ENCODE measurements at places on chromosomes 2 and 18.

GRCh38 chr2:200482194-200482593 is 27.7 kb downstream of the KCTD18 start:
- DNase-seq: no peak

DNA sequence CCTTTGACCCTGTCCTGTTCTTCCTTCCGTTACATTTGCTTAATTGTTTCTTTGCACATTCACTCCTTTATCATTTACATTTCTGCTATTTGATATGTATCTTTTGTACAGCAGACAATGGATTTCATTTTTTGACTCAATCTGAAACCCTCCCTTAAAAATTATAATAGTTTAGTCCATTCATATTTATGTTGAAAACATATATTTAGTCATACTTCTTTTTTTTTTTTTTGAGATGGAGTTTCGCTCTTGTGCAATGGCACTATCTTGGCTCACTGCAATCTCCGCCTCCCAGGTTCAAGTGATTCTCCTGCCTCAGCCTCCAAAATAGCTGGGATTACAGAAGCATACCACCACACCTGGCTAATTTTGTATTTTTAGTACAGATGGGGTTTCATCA is 95.3 kb upstream of the TGFA start:
- DNase-seq: no peak

- DNase-seq: peak; percentile 71
These were observed 864 bp downstream of the LBH start for GRCh38 chr2:30231996-30232800.

DNA sequence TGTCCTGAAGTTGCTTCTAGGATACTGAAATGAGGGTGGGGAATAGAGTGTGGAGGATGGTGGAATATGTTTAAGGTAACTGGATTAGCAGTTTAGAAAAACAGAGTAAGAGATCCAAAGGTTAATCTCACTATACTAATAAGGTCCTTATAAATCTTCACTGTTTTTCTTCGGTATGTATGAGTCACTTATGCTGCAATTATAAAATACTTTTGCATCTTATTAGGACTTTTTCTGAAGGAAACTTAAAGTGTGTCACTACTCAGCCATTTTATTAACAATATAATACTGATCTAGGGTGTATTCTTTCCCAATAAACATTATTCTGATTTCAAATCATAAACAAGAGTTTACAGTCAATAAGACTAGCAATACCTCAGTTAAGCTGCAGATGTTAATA is 182.3 kb downstream of the ZNF521 start:
- DNase-seq: no peak

- no peak for DNase-seq
These were observed 39.5 kb downstream of the TGOLN2 start for GRCh38 chr2:85288244-85288725.

- no peak for DNase-seq
These were observed 79.1 kb upstream of the ZFP36L2 start for GRCh38 chr2:43305517-43305916.

GRCh38 chr2:136424112-136424511 is 306.2 kb upstream of the CXCR4 start:
- no peak for DNase-seq

- DNase-seq: no peak
These were observed 56.5 kb upstream of the PAPOLG start for GRCh38 chr2:60699617-60700016.

DNA sequence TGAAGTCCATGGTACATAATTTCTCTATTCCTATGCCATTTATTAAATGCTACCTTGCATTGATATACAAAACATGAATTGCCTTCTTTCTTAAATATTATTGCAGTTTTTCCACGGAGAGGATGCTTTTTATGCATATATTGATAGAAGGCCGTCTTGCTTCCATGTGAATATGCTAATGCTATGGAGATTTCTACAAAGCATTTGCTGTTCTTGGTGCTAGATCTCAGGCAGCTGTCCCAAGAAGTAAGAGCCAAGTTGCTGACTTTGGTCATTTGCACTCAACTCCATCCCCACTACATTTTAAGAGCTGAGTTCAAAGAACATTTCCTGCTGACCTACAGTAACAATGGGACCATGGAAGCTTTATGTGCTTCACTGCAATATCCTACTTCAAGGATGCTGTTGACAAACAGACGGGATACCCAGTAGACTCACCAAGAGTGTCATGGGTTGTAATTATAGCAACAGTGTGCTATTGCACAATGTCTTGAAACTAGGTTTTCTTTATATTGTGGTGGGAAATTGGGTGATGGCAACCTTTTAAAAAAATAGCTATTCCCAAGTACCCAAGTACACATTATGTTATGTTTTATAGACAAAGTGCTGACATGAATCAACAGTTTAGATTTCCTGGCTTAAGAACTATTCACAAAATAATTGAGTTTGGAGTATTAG is 1172.4 kb upstream of the PIK3C3 start:
- DNase-seq: no peak

- DNase-seq: no peak
These were observed 10.4 kb downstream of the NR4A2 start for GRCh38 chr2:156322051-156322685.

DNA sequence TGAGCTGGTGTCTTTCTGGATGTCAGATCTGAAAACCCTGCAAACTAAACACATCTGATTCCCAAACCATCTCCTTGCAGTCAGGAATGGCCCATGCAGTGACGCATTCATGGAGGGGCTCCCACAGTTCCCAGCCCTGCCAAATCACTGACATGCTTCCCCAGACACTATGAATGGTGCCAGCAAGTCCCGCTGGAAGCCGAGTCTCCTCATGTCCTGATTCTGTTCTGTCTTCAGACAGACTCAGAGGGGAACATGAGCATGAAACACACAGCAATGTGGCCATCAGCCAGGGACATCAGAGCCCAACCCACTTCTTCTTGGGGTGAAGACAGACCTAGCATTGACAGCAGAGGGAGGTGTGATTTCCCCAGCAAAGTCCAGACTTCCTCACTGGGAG is 83.7 kb downstream of the TTC32 start:
- DNase-seq: no peak

DNA sequence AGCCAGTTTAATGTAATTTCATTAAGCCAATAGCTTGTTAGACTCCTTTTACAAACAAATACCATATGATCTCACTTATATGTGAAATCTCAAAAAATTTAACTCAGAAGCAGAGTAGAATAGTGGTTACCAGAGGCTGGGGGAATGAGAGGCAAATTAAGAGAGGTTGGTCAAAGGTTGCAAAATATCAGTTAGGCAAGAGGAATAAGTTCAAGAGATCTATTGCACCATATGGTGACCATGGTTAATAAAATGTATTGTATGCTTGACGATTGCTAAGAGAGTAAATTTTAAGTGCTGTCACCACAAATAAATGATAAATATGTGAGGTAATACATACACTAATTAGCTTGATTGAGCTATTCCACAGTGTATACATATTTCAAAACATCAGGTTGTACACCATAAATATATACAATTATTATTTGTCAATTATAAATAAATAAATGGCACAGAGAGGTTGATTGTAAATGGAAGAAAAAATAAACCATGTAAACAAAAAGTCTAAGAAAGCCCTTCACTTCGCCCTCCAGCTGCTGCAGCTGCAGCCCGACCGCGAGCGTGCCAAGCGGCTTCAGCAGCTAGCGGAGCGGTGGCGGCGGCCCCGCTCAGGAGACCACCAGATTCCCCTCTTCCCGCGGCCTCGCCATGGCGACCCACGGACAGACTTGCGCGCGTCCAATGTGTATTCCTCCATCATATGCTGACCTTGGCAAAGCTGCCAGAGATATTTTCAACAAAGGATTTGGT is 23.0 kb upstream of the ACTR2 start:
- no peak for DNase-seq

DNA sequence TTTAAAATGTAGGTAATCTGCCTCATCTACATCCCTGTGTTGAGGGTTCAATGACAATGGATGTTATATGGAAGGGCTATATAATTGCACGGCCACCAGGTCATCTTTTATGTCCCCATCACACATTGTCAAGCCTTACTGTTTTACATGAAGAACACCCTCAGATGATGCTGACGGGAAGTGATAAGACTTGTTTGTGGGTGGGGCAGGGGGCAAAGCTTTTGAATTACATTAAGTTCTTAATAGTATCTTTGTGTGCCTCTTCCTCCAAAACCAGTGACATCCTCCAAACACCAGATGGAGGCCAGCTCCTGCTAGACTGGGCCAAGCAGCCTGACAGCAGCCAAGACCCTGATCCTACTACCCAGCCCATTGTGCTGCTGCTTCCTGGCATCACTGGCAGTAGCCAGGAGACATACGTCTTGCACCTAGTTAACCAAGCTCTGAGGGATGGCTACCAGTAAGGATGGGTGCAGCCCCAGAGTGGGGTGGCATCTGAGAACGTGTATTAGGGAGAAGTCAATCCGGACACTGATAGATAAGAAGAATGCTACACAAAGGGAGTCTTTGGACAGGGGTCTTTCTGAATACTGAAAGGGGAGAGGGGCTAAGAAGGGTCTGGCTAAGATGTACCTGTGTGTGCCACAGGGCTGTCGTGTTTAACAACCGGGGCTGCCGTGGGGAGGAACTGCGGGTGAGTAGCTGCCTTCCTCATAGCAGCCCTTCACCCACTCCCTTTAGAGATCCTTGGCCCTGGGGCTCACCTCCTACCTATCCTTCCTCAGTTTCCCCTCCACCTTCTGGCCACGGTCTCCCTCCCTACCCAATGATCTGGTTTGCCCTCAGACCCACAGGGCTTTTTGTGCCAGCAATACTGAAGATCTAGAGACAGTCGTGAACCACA is 5.3 kb downstream of the ABHD1 start:
- no peak for DNase-seq

DNA sequence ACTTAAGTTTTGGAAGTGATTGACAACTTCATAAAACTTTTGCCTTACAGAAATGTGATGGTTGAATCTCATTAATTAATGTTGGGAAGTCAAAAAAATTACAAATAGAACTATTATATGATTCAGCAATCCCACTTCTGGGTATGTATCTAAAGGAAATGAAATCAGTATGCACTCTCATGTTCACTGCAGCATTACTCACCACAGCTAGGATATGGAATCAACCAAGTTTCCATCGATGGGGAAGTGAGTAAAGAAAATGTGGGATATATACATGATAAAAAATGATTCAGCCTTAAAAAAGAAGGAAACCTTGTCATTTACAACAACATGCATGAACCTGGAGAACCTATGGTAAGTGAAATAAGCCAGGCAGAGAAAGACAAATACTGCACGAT is 112.4 kb upstream of the WDR75 start:
- no peak for DNase-seq

Measured in activated effector memory CD4-positive, alpha-beta T cell treated with Interleukin-2 at 50 U/mL for 16 hours (primary cell).